IMR-90 (cell line): ENCODE measurements at places on chromosomes 16 and 17. TPM values are rescaled to one million over a fixed set of nuclear protein-coding genes. Genes with fewer than 3 reads are reported as not detected.

NPIPA3 gene
- total RNA-seq: not detected in 2 replicates

PIGL gene
- 17.5 and 17.9 TPM in 2 replicates for total RNA-seq

SDK2 gene
- total RNA-seq: under 0.01 TPM in 2 replicates

KPNA2 gene
- total RNA-seq: 226 and 262 TPM in 2 replicates

KREMEN2 gene
- not detected in 2 replicates for total RNA-seq

TM4SF5 gene
- not detected in 2 replicates for total RNA-seq

ZNF624 gene
- total RNA-seq: 3.8 and 4.2 TPM in 2 replicates
